ENCODE measurements at places on chromosomes 7 and 10.
A peak's percentile ranks its signal among the peaks of the same experiment; 100 is the strongest.

DNA sequence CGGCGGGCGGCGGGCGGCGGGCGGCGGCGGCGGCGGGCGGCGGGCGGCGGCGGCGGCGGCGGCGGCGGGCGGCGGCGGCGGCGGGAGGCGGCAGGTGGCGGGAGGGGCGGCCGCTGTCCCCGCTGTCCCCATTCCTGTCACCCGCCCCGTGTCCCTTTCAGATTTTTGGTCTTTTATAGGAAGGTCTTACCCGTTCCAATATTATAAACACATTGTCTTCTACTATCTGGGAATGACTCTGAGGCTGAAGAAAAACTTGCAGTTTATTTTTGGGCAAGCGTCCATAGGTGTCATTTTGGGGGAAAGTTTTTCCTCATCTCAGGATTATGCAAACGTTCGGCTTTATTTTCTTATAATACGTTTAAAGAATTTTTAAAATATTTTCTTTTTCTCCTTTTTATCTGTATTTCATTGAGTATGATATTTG is 578 bp downstream of the ZNF713 start:
- DNase-seq = peak; percentile 33

- DNase-seq = no peak
These were observed 328.6 kb upstream of the HGF start for GRCh38 chr7:82098414-82098813.

GRCh38 chr7:137209151-137209817 is 134.2 kb downstream of the PTN start:
- no peak for DNase-seq

DNA sequence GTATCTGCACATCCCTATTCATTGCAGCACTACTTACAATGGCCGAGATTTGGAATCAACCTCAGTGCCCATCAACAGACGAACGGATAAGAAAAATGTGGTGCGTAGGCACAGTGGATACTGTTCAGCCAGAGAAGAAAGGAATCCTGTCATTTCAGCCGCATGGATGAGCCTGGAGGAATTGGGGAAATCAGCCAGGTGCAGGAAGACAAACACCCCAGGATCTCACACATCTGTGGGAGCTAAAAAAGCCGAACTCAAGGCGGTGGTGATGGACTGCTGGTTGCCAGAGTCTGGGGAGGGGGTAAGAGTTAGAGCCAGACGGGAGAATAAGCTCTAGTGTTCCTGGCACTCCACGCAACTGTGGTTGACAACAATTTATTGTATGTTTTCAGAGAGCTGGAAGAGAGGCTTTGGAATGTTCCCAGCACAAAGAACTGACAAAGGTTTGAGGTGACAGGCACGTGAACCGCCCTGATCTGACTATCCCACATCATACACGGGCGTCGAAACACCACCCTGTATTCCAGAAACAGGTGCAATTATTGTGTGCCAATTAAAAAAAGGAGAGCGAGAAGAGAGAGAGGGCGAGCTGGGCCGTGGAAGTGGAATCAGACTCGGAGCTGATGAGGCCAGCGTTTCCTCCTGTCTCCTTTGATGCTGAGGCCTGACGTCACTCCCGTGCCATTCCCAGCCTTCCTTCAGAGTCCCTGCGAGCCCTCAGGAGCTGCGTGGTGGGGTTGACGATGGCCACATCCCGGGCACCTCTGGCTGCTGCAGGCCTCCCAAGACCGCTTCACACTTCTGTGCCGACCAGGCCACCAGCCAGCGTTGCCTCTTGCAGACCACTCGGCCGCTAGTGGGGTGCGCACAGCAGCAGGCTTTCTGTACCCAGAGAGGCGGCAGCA is 189.5 kb downstream of the DNAJB6 start:
- DNase-seq = no peak

GRCh38 chr10:129522041-129522585 is 55.1 kb downstream of the MGMT start:
- DNase-seq = no peak
